ENCODE measurements at places on chromosomes 12 and 14.

DNA sequence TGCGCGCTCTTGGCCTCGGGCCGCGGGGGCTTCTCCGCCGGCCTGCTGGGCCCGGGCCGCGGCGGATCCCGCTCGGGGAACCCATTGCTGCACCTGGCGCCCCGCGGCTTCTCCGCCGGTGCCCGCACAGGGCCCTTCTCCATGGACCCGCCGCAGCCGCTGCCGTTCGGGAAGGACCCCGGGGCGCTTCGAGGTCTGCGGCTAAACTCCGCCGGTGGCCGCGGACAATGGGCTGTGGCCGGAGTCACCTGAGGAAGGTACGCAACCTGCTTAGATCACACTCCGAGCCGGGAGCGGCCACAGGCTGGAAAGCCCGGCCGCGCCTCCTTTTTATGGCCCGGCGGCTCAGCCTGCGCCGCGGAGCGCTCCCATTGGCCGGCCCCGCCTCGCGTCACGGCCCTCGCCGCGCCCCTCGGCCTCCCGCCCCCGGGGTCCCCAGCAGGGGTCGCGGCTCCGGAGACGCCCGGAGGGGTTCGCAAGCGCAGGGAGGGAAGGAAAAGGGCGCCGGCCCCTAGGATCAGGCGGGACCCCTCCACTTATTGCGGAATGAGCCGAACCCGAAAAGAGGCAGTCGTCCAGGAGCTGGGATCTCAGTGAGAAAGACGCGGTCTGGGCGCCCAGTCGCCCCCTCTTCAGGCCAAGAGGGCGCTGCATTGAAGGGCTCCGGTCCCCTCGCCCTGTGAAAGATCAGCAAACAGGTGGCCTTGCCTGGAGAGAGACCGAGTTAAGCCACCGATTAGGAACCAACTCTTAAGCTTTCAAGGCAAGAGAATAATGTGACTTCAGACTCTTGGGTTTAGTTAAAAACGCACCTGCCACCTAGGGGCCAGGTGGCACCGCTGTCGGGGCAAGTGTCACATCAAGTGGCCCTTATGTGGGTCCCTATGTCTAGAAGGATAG, at the start of gene GCH1:
Gene GCH1 (minus strand): TSS at position 306 of the 900 bp plus-strand sequence. CDS start 163 bp downstream, at position 143.
- peak; percentile 88 for DNase-seq

DNA sequence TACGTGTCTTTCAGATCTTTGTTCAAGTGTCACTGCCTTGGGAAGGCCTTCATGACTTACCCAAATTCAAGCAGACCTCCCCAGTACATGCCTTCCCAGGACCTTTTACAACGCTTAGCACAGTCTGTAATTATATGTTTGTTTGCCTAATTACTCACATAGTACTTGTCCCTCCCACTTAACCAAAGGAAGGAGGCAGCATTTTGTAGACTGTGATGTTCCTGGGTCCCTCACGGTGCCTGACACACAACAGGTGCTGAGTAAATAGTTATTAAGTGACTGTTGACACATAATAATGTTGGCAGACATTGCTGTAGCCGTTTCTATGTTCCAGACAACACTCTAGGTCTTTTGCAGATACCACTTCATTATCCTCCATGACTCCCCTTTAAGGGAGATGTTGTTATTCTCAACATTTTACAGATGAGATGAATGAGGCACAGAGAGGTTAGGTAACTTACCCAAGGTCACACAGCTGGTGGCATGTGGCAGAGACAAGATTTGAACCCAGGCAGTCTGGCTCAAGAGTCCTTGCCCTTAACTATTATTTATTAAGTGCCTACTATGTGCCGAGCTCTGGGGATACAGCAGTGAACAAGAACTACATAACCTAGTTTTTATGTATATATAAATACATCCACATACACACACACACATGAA, 130.7 kb downstream of the PHETA1 start:
- no peak for DNase-seq

GRCh38 chr12:29191267-29191850, 42.3 kb downstream of the FAR2 start:
- no peak for DNase-seq

DNA sequence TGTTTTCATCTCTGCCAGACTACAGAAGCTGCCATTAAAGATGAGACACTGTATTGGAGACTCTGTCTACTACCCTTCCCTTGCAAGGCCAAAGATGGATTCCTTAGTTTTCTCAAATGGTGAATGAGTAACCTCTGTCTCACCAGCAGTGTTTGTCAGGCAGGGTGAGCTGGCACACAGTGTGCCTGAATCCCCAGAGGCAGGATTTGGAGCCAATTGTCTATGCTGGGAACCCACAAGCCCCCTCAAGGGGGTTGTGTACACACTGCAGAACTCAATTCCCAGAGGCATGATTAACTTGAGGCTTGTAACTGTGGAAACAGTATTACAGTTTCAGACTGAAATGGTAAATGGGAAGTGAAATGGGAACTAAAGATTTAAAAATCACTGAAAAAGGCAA, 136.8 kb upstream of the PTPRB start:
- DNase-seq: peak; percentile 83

GRCh38 chr14:33762161-33762851, 188.6 kb downstream of the EGLN3 start:
- DNase-seq: peak; percentile 21

GRCh38 chr12:22787557-22787956, 162.6 kb downstream of the ETNK1 start:
- DNase-seq: no peak

GRCh38 chr12:81705586-81705985, 53.6 kb downstream of the PPFIA2 start:
- no peak for DNase-seq

DNA sequence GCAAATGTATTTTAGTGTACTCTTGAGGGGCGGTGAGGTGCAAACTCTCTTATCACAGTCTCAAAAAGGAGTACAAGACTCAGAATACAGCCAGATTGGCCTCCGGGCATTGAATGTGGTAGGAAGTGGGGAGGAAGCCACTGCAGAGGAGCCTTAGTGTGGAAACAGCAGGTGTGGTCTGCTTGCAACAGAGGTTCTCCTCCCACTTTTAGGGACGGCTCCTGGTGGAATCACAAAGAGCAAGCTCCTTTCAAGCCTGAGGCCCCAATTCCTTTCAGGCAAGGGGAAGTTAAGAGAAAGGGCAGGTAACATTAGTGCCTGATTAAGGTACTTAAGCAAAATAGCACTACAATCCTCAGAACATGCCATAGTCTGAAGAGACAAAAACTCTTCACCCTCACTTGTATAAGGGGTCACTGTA, 23.7 kb upstream of the SLC2A3 start:
- DNase-seq: peak; percentile 56

GRCh38 chr14:62674563-62675237, 370.6 kb downstream of the KCNH5 start:
- no peak for DNase-seq

DNA sequence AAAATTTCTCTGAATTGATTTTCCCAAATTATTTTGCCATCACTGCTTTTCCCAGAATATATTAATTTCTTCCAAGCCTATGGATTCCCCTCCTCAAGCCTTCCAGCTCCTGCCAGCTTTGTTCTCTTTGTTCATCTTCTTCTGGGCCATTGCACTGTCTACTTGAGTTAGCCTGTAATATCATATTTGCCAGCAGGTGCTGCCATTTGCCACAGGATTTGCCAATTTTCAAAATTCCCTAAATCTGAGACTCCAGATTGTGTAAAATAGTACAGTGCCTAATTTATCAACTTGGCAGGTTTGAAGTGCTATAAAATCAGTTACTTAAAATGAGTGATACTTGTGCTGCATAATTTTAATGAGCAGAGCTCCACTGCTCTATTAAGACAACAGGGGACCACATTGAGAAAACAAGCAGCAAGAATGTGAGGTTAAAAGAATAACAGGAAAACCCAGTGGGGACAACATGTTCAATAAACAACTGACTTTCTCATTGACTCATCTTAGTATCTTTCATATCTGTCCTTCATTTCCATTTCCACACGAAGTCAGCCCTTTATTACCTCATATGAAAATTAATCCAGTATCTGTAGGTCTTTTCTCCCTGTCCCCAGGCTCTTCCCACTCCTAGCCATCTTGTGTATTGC, 84.6 kb upstream of the CCDC196 start:
- no peak for DNase-seq

DNA sequence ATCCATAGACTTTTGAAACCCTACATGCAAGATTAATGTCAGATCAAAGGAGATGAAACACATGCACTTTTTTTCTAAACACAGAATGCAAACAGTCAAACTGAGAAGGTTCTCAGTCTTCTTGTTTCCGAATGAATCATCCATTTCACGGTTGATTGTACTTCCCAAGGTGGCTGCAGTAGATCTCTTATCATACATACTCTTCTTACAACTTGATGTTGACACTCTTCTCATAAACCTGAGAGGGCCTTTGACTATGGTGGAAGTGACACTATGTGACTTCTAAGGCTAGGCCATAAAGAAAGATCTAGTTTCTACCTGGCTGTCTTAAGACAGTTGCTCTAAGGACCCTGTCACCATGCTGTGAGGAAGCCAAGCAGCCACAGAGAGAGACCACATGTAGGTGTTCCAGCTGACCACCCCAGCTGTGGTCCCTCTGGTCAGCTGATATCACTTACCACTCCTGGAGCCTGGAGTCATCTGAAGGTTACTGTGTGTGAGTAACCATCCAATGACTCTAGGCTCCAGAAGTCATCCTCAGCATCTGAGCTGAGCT, 67.2 kb upstream of the HMGA2 start:
- peak; percentile 34 for DNase-seq

GRCh38 chr12:97711392-97711791, 248.8 kb downstream of the RMST start:
- no peak for DNase-seq

DNA sequence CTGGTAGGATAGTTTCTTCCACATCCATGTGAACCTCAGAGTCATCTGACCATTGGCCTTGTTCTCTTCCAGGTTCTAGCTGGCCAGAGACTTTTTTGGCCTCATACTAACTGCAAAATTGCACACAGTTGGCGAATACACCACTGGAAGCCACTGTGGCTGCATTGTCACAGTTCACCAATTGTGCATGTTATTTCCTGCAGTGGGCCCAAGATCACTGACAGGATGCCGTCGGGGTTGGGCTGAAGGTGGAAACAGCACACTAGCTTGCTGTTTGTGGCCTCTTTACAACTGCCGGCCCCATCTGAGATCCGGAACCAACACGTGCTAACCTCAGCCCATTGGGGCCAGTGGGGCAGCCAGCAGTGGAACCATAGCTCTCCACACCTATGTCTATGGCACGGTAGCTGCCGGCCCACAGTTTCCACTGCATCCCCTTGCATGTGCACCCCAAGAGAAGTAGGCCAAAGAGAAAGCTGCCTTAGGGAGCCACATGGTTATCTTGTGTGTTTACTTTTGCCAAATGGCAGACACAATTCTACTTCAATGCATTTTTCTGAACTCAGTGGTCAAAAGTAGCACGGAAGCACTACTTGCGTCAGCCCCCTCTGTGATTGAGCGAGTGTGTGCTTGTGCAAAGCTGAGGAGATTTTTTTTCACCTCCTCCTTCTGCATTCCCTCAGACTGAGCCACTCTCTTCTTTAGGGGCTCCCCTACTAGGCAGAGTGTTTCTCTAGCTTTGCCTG, 464.0 kb downstream of the RAD51B start:
- DNase-seq: no peak

All from Daoy (cell line).